ENCODE measurements at places on chromosomes 12 and 14.

- no peak for DNase-seq
Measured at GRCh38 chr12:59005193-59005955, 85.1 kb upstream of the LRIG3 start.

DNA sequence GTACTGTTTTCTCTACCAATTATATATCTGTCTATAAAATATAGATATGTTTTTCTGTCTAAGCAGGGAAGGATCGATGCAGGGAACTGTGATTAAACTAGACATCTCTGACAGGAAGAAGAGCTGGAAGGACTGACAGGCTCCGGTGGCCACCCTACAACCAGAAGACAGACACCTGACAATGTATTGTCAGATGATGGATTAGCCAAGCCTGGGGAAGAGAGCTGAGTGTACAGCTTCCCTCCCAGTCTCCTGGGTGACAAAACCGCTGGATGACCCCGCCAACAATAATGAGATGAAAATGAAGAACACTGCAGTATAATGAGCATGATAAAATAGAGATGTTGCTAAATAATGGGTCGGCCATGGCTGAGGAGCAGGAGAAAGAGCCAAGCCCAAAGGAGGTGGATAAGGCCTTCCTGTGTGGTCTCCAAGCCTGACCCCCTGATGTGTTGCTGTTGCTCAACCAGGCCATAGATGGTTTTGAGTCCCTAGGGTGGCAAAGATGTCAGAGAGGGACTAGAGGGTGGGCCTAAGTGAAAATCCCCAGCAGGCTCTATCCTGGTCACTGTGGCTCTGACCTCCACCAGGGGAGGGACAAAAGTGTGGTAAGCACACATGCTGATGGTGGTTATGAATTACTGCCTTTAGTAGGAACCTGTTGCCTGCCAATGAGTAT, 28.2 kb downstream of the DHRS2 start:
- no peak for DNase-seq

GRCh38 chr12:41532072-41532471, 344.0 kb downstream of the PDZRN4 start:
- DNase-seq: no peak

DNA sequence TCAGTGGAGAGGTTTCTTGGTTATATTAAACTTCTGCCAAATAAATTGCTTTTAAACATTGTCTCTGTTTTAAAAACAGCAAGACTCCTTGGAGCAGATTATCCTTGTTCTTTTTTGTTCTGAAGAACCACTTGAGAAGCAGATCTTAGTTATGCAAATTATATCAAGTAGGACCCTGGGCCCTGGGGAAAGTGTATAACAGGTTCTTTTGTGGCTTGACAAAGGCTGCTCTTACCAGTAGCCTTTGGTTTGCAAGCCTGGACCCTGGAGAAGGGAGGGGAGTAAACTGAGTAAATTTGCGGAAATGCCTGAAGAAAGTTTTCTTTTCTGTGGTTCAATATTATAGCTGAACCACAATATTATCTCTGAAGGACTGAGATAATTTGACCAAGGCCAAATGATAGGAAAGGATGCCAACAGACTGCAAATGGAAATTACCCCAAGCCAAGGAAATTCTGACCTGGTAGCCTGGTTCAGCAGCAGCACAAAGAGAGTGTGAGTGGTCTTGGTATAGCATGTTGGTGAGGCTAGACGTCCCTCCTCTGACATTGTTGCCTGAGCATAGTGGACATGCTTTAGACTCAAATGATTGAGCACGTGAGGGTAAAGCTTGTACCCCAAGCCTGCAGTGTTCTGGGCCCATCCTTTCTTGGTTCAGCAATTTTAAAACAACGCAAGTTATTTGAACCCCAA, 30.4 kb upstream of the SIX1 start:
- no peak for DNase-seq

DNA sequence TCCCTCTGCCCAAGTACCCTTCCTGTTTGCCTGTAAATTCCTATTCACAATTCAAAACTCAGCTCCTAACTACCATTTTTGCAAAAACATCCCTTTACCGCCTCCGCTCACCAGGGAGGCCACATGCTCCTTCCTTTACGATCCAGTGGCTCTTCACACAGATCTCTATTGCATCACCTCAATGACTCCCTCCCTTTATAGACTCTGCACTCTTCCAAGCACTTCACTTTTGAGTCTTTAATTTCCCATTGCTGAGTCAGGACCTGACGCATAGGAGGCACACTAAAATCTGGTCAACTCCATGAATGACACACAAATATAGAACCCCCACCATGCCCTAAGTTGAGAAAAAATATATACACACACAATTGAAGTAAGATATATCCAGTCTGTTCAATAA, 45.9 kb downstream of the PPP1R13B start:
- no peak for DNase-seq

- peak; percentile 44 for DNase-seq
Measured at GRCh38 chr12:118371321-118372282, 1.1 kb downstream of the TAOK3 start.

DNA sequence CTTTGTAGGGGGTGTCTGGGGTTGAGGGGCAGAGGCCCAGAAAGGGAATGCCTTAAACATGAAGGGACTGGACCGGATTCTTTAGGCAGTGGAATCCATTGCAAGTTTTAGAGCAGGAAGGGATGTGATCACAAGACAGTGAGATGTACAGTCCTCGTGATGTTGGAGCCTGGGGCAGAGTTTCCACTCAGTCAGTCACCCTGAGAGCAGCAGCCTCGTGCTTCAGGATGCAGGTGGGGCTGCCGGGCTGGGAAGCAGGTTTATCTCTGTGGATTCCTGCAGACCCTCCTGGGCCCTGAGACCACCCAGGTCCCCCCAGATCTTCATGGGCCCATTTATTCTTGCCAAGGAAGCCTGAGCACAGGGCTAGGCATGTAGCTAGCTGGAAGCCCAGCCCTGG, 38.5 kb downstream of the RIN3 start:
- DNase-seq: no peak

- no peak for DNase-seq
Measured at GRCh38 chr12:42364692-42365091, 38.7 kb downstream of the PPHLN1 start.

DNA sequence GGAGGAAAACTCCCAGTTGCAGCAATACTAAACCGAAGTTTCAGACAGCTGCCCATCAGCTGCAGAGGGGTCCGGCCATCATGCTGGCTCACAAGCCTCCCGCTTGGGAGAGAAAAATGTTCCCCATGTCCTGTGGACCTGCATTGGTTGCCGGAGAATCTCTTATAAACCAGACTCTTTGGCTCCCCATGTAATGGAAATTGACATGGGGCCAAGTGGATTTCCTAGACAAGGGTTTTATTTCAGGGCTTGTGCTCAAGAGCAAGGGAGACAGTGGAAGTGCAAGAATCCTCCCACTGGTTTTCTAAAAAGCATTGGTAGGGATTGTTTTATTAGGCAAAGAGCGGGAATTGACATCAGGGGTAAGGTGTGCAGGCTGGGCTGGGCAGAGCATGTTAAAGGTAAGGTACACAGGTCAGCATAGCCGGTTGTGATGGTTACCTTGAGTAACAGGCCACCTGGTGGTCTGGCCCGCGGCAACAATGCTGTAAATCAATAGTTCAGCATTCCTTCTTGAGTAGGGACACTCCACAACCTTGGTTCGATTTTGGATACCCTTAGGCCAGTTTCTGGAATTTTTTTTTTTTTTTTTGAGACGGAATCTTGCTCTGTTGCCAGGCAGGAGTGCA, 135.4 kb downstream of the UNC79 start:
- DNase-seq: no peak

DNA sequence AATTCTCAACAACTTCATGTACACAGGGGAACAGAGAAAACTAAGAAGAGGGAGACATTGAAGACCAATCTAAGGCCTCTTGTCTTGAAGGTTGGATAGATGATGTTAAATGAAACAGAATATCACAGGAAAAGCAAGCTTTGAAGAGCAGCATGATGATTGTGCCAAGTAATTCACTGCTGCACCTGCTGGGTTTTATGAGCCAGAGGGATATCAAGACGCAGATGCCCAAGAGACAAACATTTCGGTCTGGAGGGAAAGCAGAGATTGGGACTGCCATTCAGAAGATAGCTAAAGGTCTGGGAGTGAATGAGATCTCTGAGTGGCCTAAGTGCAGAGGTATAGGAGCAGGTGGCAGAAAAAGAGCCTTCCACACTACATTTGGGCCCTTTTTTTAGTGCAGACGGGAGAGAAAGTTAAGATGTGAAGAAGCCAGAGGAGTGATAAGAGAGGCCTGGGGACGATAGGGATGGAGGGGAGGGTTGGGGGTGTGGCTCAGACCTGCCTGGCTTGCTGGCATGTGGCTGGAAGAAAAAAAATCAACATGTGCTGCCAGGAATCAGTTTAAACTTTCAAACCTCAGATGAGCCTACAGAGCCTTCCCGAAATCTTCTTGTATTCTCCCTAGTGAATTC, 200.6 kb downstream of the AEBP2 start:
- DNase-seq: no peak

DNA sequence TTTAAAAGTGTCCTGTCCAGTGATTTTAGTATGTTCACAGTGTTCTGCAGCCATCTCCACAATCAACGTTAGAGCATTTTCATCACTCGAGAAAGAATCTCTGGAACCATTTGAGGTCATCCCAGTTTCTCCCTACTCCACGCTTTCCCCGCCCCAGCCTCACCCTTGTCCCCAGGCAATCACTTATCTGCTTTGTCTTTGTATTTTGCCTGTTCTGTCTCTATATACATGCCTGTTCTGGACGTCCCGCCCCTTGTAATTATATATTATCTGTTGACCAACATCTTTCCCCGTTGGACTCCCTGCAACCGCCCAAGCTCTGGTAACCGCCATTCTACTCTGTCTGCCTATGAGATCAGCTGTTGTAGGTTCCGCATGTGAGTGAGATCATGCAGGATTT, 21.5 kb upstream of the ASPG start:
- no peak for DNase-seq

- DNase-seq: no peak
Measured at GRCh38 chr14:87623616-87624015, 369.4 kb downstream of the GALC start.

DNA sequence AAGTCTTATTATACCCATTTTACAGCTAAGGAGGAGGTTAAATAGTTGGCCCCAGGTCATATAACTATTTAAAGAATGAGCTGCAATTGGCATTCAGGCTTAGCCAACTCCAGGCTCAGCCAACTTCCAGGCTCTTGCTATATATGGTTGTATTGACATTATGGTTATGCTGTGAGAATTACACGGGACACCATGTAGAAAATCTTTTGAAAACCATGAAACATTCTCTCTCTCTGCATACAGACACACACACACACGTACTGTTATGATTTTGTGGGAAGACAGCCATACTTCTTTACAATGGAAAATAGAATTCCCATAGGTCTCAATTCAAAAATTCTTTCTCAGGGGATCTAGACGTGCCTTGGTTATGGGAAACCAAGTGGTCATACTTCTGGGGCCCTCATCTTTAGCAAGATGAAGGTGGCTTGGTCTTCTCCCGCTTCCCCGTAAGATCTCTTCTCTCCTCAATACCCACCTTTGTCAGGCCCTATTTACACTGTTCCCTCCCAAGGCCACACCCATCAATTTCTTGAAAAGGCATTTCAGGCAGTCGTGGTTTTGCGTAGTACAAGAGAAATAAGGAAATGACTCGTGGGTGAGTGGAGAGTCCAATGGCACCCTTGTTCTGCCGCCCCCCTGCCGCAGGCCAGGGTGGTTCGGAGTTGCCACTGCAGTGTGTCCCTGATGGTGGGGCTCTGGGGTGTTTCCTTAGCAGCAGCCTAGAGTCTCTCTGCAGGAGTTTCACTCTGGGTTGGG, 10.0 kb upstream of the GPRC5A start:
- DNase-seq: no peak

DNA sequence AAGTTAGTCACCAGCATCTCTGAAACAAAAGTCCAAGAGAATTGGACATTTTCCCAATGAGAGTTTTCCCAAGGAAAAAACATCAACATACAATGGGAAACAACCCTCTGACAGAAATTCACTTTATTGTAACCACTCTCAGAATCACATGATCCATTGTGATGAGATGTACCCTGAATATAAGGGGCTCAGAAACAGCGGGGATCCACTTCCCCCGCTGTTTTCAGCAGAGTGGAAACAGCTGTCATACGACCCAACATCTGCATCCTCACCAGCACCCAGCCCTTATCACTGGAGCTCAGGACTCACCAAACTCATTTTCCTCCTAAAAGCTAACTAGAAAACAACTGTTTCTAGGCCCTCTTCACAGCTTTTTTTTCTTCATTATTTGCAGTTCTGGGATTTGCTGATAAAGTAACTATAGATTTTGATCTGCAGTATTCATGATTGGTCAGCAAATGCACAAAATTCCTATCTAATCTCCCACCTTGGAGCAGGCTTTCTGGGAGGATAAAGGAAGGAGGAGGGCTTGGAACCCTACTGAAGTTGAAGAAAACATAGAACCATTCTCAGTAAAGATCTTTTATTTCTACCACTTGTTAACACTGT, 31.3 kb downstream of the CORO1C start:
- DNase-seq: no peak

DNA sequence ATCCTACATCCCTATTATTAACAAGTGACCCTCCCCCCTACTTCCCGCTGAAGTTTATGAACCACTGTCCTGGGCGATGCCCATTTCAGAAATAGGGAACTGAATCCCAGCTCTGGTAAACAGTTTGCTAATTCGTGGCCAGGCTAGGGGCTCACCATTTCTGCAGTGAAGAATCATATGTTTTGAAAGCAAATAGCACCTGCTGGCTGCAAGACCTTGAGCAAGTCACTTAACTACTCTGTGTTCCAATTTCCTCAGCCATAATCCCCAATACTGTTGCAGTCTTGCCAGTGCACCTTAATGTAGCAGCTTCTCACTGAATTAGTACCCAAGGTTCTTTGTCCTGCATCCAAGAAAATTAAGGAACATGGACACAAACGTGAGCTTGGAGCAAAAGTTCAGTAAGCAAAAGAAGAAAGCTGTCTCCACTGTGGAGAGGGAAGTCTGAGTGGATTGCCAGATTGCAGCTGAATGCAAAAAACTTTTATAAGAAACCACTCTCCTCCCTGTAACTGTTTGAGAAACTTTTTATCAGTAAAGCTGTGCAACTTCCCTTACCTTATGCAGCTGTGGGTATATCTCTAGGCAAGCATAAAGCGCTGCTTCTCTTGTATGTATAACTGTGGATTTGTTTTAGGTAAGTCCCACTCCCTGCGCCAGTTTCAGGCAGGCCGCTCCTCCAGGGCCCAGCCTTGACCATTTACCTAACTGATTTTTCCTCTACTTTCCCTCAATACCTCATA, 824 bp downstream of the OAS1 start:
- no peak for DNase-seq

- DNase-seq: no peak
Measured at GRCh38 chr14:69270795-69271708, 11.1 kb downstream of the GALNT16 start.

Data from activated naive CD8-positive, alpha-beta T cell treated with anti-CD3 and anti-CD28 coated beads, Interleukin-2, amount 10 ng/mL, durations not matched to agents 7 days and 5 days (primary cell).